ENCODE measurements at places on chromosomes 3 and 15.

GRCh38 chr3:37833302-37834186 lies 28.1 kb upstream of the CTDSPL start:
- DNase-seq = no peak

GRCh38 chr3:135197246-135197645 lies 402.2 kb downstream of the EPHB1 start:
- DNase-seq = no peak

- no peak for DNase-seq
Measured at GRCh38 chr3:175489406-175489805, 630.3 kb downstream of the NAALADL2 start.

DNA sequence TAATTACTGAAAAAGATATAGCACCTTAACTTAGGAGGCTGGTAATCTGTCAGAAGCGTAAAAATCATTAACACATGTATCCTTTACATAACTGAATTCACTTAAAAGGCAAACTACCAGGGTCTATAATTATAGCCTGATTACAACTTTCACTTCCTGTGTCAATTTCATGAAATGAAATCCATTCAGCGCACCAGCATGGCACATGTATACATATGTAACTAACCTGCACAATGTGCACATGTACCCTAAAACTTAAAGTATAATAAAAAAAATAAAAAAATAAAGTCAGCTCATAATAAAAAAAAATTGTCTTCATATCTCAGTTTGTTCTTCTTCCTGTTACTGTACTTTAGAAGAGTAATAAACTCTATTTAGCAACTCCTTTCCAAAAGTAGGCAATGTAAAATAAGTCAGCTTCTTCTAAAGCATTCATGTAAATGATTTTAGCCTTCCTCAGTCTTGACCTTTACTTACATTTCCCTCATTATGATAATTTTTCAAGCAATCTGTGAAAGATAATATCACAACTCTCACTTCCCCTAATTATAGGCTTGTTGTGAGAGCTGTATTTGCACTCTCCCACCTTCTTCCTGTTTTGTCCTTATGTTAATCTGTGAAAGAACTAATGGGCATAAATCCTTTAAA lies 50.1 kb downstream of the KBTBD8 start:
- DNase-seq = no peak

DNA sequence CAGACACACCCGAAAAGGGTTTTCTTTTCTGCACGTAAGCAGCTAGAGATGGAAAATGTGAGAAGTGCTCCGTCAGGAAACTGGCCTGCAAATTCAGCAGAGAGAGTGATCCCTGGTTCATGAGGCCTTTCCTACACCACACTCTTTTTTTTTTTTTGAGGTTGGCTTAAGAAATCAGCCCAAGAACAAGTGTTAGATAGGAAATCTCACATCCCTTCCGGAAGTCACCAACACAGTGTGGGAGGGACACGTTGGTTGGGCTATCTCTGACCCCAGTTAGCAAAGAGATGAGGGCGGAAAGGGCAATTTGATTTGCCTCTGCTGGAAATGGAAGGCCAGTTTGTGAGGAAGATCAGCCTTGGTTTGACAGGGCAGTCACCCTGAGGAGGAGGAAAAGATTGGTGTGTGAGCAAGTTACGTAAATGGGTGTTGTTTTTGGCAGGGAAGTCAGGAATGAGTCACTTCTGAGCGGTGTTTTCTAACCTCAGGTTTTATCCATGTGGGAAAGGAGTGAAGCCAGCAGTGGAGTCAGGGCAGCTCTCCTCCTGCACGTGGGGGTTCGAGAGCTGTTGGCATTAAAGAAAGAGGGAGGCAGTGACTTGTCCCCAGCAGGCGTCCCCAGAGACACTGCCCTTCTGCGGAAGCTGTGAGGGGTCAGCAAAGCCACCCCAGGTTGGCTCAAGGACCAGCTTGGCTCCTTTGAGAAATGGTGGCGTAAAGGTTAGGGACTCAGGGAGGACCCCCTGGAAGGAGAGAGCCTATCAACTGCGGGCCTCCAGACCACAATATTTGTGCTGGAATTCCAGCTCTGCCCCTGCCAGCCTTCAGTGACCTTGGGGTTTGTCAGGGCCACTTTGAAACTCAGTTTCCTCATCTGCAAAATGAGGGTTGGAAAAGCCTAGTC lies 237.6 kb upstream of the BHLHE40 start:
- no peak for DNase-seq

DNA sequence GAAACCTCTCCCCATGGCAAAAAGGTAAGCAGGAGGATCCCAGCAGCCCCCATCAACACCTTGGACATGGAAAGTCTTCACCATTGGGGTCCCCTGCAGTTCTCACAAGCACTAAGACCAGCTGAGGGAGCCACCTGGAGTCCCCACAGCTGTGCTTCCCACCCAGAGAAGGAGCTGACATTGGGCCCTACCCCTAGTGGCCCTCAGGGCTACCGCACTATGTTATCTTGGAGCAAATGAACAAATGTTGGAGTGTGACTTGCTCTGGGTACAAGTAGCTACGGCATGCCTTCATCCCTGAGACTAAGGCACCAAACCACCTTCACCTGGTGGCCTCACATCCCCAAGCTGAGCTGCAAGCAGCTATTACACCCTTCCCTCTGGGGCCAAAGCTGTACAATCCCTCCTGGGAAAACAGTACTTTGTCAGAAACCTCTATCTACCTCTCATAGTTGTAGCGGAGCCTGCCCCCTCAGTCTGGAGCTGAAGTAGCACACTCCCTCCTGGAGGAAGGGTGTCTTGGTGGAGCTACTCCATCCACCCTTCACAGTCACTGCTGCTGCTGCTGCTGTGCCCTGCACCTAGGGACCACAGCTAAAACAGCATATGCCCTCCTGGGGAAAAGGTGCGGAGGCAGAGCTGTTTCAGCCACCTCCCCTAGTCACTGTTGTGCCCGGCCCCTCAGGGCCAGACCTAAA lies 42.7 kb downstream of the SERP1 start:
- no peak for DNase-seq

GRCh38 chr3:4409971-4410573 lies 57.0 kb downstream of the SUMF1 start:
- DNase-seq = no peak

GRCh38 chr3:72698154-72698917 lies 149.9 kb downstream of the SHQ1 start:
- no peak for DNase-seq

- DNase-seq = no peak
Measured at GRCh38 chr3:177813322-177813721, 616.0 kb upstream of the TBL1XR1 start.

DNA sequence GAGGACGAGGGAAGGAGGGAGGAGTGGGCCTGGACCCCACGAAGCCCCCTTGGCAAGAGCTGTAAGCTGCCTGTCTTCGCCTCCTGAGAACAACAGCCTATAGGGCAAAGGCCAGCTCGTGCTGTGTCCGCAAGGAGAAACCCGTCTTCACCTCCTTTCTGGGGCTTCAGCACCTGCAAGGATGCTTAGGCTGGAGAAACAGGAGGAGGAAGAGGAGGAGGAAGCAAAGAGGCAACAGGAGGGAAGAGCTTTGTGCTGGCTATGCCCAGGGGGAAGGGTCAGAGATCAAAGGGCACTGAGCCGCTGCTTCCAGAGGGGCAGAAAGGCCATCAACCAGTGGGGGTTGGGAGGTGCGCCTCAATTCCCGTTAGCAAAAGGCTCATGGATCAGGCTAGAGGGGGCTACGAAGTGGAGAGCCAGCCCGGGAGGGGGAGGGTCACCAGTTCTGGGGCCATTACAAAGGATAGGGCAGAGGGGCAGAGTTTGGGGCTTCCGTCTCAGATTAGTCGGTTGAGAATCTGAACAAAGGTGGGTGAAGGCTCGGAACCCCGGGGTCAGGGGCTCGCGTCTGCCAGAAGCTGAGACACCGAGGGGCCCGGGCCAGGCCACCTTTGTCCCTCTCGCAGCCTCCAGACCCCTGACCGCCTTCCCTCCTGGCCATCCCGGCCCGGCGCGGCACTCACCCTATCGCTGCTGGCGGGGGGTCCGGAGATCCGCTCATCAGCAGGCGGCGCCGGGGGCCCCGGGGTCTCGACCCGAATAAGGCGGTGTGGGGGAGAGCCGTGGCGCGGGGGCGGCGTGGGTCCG lies 792 bp downstream of the SHF start:
- no peak for DNase-seq

DNA sequence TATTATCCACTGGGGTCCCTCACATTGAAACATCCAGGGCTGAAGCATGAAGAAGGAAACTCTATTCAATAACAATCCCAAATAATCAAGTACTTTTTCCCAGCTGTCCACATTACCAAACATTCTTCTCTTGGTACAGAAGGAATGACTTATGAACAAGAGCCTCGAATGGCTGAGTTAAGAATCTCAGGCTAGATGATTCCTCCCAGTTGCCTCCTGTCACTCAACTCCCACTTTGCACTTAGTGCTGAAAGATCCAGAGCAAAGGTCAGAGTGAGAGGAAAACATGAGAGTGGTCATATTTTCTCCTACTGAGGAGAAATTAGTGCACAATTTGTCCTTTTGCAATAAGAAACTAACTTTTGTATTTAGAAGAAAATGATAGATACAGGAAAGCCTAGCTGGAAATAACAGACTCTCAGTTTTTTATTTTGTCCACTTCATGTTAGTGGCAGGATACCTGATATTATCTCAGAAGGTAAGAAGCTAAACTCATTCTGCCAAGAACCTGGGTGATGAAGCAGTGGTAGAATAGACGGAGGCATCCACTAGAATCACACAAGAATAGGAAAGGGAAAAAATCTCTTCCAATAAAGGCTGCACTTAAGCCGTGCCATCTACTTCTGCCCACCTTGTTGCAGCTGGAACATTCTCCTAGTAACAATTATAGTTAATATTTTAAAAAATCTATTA lies 46.2 kb downstream of the GADL1 start:
- no peak for DNase-seq

- DNase-seq = no peak
Measured at GRCh38 chr15:69723404-69724096, 270.9 kb downstream of the RPLP1 start.

GRCh38 chr15:38201714-38202113 lies 50.9 kb upstream of the SPRED1 start:
- no peak for DNase-seq

GRCh38 chr15:59190291-59190690 lies 16.4 kb upstream of the LDHAL6B start:
- no peak for DNase-seq

DNA sequence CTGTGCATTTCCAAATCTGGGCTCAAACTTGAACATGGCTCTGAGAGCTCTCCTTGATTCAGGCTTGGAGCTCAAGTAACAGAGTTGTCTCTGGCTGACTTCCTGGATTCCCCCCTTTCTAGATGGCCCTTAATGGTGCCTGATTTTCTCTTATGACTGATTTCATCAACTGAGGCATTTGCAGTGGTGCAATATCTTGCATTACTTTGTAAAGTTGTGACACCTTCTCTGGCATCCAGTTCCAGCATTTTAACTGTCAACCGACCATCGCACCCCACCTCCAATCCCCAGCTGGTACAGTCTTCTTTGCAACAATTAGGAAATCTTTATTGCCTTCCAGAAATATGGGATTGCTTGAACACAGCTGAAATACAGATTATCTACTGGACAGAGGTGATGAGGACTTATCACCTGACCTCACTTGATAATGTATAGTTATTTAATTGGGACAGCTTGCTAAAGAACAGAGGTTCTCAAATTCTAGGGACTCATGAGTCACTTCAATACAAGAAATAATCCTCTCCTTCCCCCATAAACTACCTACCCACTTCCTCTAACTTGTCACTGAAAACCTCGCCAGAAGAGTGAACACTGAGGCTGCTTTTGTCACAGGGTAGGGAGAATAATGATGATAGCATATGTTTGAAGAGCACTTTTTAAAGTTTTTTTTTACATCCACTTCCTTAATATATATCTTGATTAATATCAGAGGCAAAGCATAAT lies 41.8 kb downstream of the FILIP1L start:
- DNase-seq = no peak

GRCh38 chr15:27535445-27536129 lies 563.5 kb downstream of the OCA2 start:
- DNase-seq = no peak

DNA sequence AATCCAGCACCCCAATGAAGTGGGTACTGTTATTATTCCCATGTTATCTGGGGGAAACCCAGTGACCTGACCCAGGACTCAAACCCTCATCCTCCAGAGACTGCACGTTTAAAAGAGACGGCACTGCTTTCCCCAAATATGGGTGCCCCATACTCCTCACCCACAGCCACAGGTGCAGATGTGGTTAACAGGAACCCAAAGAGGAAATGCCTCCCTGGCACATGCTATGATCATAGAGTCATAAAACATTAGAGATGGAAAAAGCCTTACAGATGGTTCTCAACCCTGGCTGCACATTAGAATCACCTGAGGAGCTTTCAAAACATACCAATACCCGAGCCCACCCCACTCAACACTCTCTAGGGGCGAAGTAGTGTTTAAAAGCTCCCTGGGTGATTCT lies 111.5 kb downstream of the SEMA5B start:
- DNase-seq = no peak

DNA sequence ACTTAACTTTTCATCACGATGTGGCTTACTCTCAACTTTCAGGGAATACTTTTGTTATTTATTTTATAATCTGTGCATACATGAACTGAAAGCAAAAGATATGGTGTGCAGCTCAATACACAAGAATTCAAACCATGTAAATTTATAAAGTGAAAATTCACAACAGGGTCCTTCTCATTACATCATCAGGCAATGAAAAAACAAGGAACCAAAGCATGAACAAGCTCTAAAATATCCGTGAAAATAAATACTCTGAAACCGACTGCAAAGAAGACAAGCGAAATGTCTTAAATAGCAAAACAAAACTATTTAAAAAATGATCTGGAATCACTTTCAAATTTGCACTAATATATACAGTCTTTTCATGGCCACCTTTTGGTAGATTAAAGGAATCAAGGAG lies 28.9 kb downstream of the GNB5 start:
- no peak for DNase-seq

GRCh38 chr15:79957741-79958140 lies 13.3 kb downstream of the BCL2A1 start:
- no peak for DNase-seq

- no peak for DNase-seq
Measured at GRCh38 chr3:186013312-186013711, 75.5 kb upstream of the TRA2B start.

- no peak for DNase-seq
Measured at GRCh38 chr3:150104564-150104963, 133.9 kb upstream of the PFN2 start.

- DNase-seq = no peak
Measured at GRCh38 chr3:29608414-29609327, 327.8 kb downstream of the RBMS3 start.

- no peak for DNase-seq
Measured at GRCh38 chr3:135930255-135930654, 35.3 kb upstream of the PPP2R3A start.

DNA sequence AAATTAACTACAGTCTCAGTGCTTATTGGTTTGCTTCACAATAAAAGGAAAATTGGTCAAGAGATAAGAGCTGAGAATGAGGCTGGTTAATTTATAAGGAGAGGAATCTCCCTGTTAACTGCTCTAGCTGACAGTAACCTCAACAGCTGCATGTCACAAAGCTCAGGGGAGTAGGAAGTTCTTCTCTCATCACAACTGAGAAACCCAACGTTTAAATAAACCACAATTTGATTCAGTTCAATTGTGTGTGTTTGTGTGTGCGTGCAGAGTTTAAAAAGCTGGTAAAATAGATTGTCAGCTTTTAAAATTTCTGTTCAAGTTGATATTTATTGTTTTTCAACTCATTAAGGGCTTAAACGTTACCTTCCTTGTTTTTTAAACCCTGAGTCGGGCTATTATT lies 3.5 kb upstream of the TGFBR2 start:
- DNase-seq = no peak
